ENCODE measurements at places on chromosomes 3 and 15.

- DNase-seq: peak; percentile 18
These were observed 27.3 kb upstream of the FGD5 start for GRCh38 chr3:14791343-14791945.

DNA sequence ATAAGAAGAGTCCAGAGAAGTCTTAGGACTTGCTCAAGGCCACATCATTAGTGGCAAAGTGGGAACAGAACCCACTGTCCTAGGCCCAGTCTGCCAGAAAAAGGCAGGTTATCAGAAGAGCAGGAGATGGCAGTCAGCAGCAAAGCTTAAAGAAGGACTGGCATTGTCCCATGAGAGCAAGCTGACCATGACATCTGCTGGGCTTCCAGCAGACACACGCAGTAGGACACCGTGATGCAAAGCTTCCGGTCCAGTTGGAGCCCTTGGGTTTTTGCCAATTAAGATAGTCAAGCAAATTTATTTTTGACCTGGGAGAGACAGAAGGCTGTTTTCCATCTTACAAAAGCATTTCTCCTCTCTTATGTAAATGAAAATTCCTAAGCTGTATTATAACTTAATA lies 42.1 kb downstream of the ZBTB38 start:
- no peak for DNase-seq

GRCh38 chr3:194481103-194481502 lies 5.7 kb downstream of the ATP13A3 start:
- no peak for DNase-seq

DNA sequence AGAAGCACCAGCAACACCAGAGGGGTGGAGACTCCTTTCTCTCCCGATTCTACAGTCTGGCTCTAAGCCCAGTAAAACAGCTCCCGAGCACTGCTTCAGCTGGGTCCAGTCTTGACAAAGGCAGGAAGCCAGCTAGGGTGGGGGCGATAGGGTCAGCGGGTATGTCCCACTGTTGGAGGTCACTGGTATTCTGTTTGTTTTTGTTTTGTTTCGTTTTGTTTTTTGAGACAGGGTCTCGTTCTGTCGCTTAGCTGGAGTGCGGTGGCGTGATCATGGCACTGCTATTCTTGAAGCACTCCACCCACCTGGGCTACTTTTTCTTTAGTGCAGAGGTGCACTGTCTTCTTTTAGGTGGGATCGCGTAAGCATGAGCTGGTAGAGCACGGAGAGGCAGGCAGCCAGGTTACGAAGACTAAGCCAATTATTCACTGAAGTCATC lies 16.3 kb downstream of the GCSAM start:
- no peak for DNase-seq

- DNase-seq: no peak
These were observed 217.0 kb downstream of the TLE3 start for GRCh38 chr15:69880571-69881301.

GRCh38 chr15:80174017-80174746 lies 21.4 kb downstream of the FAH start:
- no peak for DNase-seq

DNA sequence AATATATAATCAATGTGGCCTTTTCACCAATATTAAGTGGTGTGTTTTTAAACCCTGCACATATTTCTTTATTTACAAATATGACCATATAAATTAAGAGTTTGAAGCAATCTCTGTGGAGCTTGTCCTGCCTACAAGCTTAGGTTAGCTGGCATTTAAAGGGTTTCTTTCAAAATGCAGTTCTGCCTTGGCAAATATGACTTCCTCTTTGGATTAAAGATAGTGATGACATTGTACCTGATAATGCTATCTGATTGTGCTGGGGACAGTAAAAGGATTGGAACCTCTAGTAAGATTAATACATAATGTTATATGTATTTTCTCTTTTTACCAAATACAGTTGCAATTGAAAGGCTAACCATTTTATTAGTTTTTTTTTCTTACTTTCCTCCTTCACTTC lies 249.1 kb downstream of the OTOL1 start:
- no peak for DNase-seq
